ENCODE measurements at places on chromosomes 7 and 10. TPM values are rescaled to one million over a fixed set of nuclear protein-coding genes. Genes with fewer than 3 reads are reported as not detected.

DNA sequence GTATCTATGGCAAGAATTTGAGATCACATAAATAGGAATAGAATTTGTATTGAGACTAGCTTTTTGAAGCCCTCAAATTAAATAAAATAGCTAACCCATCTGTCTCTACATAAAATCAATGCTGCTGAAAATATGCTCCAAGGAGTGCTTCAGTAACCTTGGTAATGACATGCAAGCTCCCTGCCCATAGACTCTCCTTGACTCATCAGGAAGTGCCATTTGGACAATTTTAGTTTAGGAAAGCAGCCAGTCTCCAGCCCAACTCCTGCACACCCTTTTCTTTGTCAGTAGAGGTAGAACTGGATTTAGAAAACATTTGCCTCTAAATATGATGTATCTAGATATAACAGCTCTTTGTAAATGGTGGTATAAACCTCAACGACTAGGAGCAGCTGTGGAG lies 69.9 kb upstream of the PTPRZ1 start:
- no peak for DNase-seq

- DNase-seq = peak; percentile 13
These were observed 22.8 kb downstream of the NSMCE4A start for GRCh38 chr10:121952226-121952625.

Gene CHST15
- 0.18 TPM for total RNA-seq

Gene HOXA9
- total RNA-seq = 0.28 TPM

Gene GOLGA7B
- total RNA-seq = not detected

Data from IMR-90 (cell line).